ENCODE measurements at places on chromosomes 5 and 9.

DNA sequence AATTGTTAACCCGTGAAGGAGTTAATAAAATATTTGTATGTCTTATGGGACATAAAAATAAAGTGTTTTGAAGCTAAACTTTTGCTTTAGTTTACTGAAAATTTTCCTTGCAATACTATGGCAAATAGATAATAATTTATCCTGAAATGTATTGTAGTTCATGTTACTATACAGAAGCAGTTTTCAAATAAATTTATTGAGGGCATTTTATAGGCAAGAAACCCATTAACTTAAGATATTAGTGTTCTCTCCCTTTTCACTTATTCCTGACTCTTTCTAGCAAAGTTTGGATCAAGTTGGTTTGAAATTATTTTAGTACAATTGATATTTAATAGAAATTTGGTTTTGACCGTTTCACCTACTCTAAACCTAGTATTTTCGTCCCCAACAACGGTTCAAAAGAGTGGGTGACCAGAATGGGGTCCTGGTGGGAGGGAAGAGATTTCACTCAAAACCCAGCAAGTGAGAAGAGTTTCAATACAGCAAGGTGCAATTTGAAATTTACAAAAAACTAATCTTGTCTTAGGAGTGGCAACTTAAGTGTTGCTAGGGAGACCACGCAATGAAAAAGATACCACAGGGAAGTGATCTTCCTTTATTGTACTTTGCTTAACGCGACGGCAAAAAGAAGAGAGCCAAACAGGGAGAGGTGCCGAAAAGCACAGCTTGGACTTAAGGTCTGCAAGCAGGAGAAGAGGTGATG, 28.4 kb downstream of the NR2F1 start:
- no peak for DNase-seq

DNA sequence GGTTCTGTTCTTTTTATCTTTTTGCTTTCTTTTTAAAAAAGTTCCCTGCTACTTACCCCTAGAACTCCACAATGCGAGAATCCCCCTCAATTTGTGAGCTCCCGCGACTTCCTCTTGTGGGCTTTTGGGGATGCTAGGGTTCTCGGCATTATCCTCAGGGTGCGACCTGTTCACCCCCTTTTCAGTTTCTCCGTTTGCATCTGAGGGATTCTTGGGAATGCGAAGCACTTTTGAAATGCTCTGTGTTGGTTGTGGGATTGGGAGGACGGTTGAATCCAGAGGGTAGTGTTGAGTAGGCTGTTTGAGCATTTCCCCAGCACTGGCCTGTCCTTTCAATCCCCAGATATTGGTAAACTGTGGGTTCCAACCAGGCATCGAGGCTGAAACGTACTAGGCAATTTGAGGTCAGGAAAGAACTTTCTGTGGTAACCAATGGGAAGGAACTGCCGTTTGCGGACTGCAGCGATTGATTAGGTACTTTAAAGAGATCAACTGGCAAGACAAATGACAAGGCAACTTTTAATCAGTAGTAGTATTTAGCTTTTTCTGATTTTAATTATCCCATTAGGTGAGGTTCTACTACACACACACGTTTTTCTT, 415 bp downstream of the XRCC4 start:
- DNase-seq = peak; percentile 51

GRCh38 chr9:115882911-115883310, 270.7 kb upstream of the PAPPA start:
- DNase-seq = no peak

DNA sequence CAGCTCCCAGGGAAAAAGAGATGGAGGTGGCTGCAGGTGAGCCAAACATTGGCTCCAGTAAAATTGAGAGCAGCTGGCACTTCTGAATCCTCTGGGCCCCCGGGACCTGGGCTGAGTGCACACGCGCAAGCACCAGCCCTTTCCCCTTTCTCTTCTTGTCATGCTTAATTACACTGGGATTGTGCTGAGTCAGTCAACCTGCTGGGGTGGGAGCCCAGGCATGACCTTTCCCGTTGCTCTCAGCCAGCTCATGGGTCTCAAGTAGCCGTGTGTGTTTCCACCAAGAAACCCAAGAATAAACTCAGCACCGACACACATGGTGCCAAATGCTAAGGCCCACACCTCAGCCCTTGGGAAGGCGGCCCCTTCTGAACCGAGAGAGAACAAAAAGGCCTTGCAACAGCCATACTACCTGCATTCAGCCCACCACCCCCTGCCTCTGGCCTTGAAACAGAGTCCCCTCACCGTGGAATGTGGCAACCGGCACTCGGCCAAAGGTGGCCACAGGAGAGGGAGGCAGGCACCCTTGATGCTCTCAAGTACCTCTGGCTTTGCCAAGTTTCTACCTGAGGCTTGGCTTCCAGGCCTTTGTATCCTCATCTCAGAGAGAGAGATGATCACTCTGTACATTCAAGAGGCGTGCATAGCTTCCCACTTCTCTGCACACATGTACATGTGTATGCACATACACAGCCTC, 28.1 kb downstream of the SLIT3 start:
- DNase-seq = no peak

All from SK-MEL-5 (cell line).